Islet precursor cell (in vitro differentiated cells): ENCODE measurements at places on chromosomes 1 and 21.

DNA sequence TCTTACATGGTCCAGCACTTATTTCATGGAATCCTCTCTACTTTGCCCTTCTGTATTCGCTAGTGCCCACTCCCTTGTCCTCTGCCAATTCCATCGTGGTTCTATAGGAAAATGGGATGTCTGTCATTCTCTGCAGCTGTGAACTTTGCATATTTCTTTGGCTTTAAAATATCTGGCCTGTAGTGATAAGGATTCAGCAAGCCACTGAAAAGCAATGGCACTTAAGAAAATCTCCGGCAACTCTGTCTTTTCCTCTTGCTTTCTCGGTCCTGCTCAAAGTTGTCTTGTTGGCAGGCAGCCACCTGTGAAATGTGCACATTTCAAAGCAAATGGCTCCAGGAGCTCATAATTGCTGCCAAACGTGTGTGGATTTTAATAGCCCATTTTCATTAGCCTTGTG lies 91.8 kb downstream of the CHD1L start:
- no peak for DNase-seq

DNA sequence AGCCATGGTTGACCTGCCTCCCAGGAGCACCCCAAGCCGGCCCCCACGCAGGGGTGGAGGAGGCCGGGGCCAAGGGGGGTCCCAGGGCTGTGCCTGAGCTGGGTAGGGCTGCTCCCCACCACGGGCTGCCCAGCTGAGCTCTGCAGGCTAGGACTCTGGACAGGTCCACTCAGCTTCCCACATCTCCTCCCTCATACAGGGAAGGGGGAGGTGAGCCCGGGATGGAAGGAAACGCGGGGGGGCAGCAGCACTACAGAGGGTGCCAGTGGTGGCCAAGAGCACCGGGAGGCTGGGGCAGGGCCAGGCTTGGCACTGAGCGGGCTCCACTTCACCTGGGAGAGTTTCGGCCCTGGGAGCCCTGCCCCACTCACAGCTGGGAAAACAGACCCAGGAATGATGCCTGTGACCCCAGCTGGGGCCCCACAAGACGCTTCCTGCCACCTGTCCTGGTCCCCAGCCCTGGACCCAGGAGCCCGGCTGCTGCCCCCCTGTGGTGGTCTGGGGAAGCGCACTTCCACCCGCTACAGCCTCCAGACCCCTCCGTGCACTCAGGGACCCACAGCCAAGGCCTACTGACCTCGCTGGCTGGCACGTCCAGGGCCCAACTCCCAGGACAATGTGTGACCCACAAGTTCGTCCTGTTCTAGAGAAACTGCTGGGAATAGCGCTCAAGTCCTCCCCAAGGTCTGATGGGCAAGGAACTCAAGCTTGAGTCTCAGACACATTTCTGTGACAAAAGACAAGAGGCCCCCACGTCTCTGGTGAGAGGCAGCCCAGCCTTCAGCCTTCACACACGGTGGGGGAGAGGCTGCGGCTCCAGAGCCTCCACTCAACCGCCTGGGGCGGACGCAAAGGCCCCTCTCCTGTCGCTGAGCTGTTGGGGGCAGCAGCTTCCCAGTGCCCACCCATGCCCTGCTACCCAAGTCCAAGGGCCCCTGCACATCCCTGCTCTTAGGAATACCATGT lies 3.0 kb downstream of the AURKAIP1 start:
- peak; percentile 86 for DNase-seq

DNA sequence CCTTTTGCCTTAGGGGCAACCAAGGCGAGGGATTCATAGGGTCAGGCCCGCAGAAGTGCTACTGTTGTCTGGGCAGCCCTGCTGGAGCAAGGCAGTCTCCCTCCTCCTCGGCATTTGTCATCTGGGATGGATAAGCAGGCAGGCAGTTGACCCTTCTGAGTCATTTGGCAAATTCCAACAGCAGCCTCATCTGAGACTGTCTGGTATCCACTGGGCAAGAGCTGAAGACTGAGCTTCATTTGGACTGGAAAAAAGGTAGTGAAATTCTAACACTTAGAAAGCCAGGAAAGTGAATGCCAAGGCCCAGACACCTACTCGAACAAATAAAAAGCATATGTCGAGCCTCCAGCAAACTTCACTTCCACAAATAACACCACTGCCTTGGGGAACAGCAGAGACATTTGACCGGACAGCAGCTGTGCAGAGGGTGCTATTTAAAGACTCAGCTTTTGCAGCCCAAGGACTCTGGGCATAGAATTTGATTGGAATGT lies 4.0 kb upstream of the ZBTB40 start:
- peak; percentile 95 for DNase-seq

GRCh38 chr1:173042806-173043205 lies 7.9 kb downstream of the TNFSF18 start:
- peak; percentile 55 for DNase-seq

- DNase-seq, result no peak
Observed at GRCh38 chr21:14116080-14116481, 94.7 kb downstream of the LIPI start.

DNA sequence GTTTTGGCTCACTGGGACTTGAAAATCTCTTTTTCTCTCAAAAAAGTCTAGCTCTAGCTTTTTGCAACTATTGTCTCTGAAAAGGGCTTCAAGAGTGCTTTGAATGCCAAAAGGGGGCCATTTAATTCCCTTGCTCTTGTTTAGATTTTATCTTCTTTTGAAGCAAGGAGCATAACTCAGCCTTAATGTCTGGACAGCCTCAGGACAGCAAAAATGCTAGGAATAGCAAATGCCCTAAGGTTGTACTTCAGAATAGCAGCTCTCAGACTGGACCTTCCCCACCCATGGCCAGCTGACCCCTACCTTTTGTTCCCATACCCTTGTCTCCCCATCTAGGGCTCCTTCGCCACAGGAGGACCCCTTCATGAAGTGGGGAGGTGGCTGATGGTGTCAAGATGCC lies 121.4 kb downstream of the KCNK1 start:
- DNase-seq, result peak; percentile 71

GRCh38 chr1:39110325-39110851 lies 84.2 kb downstream of the NDUFS5 start:
- DNase-seq, result no peak

- no peak for DNase-seq
Observed at GRCh38 chr1:218572050-218572449, 226.9 kb downstream of the TGFB2 start.

- DNase-seq, result peak; percentile 93
Observed at GRCh38 chr21:34796518-34797200, 127.9 kb downstream of the CLIC6 start.

DNA sequence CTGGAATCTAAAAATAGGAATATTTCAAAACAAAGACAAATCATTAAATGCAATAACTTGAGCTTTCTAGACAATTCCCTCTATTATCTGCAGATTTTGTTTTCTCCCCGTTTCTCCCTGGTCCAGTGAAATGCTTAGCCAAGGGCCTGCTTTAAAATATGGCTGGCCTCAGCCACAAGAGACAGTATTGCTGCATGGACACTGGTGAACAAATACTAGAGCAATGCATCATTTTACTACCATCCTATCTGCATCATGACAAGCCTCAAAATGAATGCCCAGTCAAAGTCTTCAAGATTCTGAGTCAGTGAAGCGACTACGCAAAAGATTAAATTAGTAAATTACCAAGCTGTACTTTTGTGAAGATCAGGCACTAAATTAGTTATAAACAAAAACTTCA lies 80.5 kb downstream of the ENAH start:
- DNase-seq, result no peak

GRCh38 chr1:5648410-5649165 lies 343.6 kb downstream of the NPHP4 start:
- peak; percentile 53 for DNase-seq

GRCh38 chr1:214494706-214495105 lies 56.7 kb downstream of the PTPN14 start:
- peak; percentile 80 for DNase-seq

- no peak for DNase-seq
Observed at GRCh38 chr1:216710055-216710454, 13.2 kb downstream of the ESRRG start.

DNA sequence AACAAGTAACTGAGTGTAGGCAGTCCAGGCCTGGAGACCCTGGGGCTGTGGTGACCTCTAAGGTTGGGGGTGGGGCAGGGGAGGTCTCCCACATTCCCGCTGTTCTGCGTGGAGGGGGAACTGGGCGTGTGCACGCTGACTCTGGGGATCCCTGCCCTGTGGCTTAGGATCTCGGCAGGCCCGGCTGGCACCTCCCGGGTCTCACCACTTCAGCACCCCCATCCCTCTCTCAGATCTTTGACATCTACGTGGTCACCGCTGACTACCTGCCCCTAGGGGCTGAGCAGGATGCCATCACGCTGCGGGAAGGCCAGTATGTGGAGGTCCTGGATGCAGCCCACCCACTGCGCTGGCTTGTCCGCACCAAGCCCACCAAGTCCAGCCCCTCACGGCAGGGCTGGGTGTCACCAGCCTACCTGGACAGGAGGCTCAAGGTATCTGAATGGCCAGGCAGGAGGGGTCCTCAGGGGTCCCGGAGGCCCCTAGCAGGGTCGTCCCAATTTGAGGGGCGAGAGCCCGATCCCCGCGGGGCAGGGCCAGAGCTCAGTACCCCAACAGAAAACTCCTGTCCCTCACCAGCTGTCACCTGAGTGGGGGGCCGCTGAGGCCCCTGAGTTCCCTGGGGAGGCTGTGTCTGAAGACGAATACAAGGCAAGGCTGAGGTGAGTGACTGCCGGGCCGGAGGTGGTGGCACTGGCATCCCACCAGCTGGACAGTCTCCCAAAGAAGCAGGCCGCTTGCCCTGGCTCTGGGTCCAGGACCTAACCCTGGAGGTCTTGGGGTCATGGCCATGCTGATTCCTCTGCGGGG lies 68.7 kb downstream of the TRIM11 start:
- peak; percentile 32 for DNase-seq

- DNase-seq, result no peak
Observed at GRCh38 chr1:24961334-24961733, 31.3 kb upstream of the RUNX3 start.

- DNase-seq, result no peak
Observed at GRCh38 chr1:228994676-228995594, 259.7 kb downstream of the RHOU start.

- DNase-seq, result no peak
Observed at GRCh38 chr1:191575180-191575579, 583.1 kb upstream of the RGS18 start.

- DNase-seq, result peak; percentile 65
Observed at GRCh38 chr1:117067533-117068370, 7.6 kb downstream of the TTF2 start.
